Activated CD4-positive, alpha-beta T cell treated with anti-CD3 and anti-CD28 coated beads, Interleukin-2, amount 50 U/mL, for 1 hour (primary cell): ENCODE measurements at places on chromosomes 1 and 21.
A peak's percentile ranks its signal among the peaks of the same experiment; 100 is the strongest.

GRCh38 chr1:167454894-167455785 is 63.2 kb downstream of the CD247 start:
- DNase-seq: peak; percentile 79

- DNase-seq: no peak
Measured at GRCh38 chr1:10401281-10401680, 2.4 kb downstream of the PGD start.

DNA sequence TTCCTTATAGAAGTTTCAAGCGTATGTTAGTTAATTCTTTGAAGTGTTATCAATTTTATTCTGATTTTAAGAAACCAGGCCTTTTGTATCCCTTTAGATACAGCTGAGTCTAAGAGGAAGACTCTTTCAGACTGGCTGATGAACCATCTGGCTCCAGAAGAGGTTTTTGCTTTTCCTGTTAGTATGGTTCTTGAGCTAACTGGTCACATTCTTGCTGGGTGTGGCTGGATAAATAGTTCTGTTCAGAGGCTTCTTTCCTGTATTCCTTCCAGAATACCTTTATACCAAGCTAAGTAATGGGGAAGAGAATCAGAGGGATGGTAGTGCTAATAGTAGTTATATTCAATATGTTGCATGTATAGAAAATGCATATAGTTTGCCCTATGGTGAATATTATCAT is 12.4 kb downstream of the HS2ST1 start:
- DNase-seq: no peak

DNA sequence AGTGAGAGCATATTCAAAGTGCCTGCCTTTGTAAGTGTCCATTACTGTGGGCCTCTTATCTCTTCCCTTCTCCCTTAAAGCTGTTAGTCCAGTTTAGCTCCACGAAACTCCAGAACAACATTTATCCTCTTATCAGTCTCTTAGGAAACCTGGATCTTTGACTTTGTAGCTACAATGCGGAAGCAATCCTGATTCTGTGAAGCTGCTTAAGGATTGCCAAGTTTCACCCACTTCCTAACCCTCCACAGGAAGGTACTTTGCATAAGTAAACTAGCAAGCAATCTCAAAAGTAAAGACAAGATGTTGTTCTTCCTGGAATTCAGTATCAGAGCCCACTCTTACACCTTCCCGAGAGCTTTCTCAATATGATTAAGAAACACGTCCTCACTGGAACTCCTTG is 164.9 kb upstream of the USP25 start:
- DNase-seq: no peak

GRCh38 chr1:210001751-210002150 is 63.7 kb downstream of the SYT14 start:
- no peak for DNase-seq

DNA sequence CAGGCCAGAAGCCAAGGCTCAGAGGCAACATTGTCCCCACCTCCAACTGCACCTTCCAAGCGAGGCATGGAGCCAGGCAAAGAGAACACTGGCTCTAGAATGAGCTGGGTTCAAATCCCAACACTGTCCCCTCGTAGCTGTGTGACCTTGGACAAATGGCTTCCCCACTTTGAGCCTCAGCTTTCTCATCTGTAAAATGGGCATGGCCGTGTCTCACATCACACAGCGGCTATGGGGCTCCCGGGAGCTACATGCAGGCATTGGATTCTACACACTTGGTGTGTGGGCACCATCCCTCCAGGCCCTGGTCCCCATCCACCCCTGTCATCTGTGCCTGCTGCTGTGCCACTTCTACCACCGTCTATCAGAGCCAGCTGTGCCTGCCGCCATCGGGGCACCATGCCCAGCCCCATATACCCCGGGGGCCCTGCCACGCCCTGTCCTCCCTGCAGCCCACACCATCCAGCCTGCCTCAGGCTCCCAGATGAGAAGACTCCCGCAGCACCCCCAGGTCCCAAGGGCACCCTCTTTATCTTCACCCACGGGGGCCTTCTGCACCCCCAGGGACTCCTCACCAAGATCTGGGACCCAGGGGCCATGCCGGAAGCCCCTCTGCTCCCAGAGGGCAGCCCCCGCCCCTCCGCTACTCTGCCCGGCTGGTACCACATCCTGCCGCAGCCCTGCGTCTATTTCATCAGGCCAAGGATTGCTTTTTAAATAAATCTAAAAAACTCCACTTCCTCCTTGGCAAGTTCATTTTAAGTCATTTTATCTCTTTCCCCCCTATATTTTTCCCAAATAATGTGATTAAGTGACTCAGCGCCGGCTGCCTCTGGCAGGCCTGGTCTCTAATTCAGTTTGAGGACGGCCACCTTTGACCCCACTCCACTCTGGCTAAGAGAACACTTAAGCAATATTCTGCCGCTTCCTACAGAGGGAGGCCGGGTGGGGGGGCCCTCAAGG is 107.8 kb upstream of the TARDBP start:
- no peak for DNase-seq

- DNase-seq: no peak
Measured at GRCh38 chr1:14182856-14183255, 415.6 kb upstream of the KAZN start.

- DNase-seq: no peak
Measured at GRCh38 chr1:52602856-52603600, 857 bp downstream of the GPX7 start.

- no peak for DNase-seq
Measured at GRCh38 chr1:57377339-57378139, 46.3 kb downstream of the DAB1 start.

GRCh38 chr1:60277269-60277668 is 203.7 kb upstream of the C1orf87 start:
- no peak for DNase-seq

DNA sequence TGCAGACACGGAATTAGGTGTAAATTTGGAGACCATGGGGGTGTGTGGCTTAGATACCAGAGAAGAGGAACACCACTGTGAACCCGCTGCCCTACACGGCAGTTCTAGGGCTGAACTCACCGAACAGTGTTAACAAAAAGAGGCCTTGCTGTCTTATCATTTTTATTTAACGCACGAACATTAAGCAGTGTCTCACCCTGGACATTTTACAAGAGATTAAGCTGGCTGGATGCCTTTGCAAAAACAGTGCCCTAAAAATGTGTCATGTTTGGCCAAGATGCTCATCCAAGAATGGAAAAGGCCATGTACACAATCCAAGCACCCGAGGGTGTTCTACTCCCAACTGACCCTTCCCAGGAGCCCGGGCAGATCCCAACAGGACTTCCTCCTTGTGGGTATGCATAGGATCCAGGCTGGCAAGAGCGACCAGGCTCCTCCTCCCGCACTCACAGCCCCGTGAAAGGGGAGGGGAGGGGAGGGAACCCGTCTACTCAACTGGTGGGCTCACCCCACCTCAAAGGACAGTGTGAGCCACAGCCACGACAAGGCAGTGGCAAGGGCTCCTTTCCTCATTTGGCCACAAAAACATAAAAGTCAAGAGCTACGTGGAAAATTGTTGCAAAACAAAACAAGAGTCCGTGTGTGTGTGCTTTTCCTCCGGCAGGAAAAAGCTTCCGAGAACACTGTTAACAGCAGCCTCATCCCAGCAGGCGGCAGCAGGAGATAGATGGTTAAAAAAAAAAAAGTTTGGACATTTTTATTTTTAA is 20.3 kb downstream of the C2CD2 start:
- no peak for DNase-seq

DNA sequence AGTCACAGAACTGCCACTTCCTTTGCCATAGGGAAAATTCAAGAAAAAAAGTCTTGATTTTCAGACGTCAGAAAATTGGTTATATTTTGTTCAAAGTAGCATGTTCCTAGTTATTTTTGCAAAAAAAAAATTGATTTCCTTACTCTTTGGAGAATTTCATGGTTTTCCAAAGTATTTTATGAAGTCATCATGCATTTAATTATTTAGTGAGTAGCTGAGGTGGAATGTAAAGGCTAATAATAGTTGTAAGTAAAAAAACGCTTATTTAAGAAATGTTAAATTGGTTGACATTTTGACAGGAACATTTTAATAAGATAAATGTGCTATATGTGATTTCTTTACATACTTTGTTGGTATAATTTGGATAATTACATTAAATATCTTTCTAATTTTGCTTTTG is 20.8 kb downstream of the TSEN15 start:
- DNase-seq: no peak

DNA sequence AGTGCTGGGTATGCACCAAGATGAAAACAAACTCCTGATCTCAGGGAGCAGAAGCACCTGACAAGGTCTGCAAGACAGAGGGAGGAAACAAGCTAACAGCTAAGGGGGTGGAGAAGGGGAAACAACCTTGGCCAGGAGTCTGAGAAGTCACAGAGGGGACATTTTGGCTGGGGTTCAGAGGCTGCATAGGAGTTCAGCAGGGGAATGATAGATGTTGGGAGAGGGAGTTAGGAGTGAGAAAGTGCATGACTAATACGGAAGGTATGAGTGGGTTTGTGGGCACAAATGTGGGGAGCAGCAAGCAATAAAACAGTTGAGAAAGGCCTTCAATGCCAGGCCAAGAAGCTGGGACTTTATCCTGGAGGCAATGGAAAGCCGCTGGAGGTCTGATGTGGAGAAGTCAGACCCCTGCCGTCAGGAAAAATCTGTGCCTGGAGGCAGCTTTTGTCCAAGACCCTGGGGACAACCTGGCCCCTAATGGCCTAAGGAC is 16.4 kb downstream of the EPHA2 start:
- DNase-seq: no peak

DNA sequence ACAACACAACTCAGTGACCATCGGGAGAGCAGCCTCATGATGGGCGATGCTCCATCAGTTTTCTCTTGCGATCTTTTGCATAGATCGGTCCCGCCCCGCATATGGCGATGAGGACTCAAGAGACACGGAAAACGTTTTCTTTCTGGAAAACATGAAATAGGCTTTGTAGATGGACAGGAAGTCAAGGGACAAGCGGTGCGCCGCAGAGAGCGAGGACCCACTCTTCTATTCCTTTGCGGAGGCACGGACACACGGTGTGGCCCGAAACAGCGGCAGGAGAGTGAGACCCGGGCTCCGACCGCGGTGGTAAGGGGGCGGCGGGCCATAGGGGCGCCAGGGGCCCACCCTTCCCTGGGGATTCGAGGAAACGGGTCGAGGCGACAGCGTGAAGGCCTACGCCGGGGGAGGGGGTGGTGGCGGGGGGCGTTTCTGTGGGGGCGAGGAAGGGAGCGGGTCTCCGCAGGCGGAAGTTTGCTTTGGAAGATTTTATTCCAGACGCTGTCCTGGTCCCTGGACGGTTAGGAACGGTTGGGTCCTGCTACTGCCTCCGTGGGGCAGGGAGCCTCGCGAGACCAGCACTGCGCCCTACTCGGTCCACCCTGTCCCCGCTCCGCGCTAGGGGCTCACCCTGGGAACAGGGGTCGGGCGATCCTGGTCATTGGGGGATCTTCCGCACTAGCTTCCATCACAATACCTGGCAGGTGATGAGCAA is 796 bp upstream of the TDRKH start:
- no peak for DNase-seq

- no peak for DNase-seq
Measured at GRCh38 chr1:19356266-19356665, 44.1 kb downstream of the SLC66A1 start.

- DNase-seq: no peak
Measured at GRCh38 chr1:116537898-116538297, 32.9 kb downstream of the CD58 start.

DNA sequence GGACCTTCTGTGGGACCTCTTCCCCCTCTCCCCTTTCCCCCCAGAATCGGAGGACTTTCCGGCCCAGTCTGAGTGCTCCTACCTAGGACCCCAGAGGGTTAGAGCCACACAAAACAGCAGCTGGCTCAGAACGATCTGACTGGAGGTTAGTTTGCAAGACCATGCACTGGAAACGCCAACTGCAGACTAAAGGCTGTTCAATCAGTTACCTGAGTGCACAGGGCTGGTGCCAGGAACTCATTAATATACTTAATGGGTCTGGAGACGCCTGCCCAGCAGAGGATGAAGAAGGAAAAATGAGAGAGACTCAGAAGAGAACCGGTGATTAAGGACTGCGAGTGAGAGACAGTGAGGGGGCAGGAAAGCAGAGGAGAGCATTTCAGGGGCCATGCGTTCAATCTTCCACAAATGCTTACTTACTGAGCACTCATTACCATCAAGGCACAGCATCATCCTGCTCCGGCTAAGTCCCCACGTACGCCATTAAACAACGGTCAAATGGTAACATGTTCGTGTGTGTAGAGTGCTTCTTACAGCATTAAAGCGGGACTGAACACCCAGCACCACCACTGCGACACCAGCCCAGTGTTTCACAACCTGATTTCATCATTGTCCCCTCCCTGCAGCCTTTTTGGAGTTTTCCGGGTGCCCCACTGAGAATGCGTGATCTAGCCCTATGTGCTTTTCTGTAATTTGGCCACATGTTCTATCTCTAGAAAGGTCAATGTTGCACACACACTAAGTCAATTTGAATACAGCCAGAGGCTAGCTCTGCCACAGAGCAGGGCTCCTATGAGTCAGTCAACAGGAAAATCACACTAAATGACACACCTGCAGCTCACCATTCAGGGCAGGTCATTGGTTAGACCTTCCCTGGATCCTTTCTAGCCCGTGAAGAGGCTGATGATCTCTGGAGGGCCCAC is 7.6 kb downstream of the ENO1 start:
- DNase-seq: no peak

GRCh38 chr1:47235241-47235681 is 3.2 kb upstream of the TAL1 start:
- no peak for DNase-seq

DNA sequence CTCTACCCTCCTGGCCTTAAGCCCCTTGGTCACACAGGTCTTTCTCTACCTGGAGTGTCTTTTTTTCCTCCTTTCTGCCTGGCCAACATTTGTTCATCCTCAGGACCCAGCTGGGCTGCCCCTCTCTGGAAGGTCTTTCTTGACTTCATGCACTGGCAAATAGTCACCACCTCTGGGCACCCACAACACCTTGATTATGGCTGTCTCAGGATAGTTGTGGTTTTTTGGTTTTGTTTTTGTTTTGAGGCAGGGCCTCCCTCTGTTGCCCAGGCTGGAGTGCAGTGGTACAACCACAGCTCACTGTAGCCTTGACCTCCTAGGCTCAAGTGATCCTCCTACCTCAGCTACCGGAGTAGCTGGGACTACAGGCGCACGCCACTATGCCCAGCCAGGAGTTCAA is 10.8 kb downstream of the RPS6KA1 start:
- no peak for DNase-seq

DNA sequence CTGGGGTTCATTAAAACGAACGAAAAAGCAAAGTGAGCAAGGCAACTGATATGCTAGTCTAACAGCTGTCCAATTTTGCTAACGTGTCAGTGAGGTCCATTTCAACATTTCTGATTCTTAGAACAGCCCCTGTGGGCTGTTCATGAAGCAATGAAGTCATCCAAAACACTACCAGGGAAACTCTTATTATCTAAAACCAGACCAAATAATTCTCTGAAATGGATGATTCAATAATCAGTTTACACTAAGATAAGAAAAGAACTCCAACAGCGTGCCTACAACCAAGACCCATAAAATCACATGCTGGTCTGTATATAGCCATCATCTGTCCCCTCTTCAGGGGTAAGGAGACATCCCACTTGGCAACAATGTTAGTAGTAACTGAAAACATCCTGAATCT is 122.7 kb downstream of the TGFBR3 start:
- DNase-seq: no peak

DNA sequence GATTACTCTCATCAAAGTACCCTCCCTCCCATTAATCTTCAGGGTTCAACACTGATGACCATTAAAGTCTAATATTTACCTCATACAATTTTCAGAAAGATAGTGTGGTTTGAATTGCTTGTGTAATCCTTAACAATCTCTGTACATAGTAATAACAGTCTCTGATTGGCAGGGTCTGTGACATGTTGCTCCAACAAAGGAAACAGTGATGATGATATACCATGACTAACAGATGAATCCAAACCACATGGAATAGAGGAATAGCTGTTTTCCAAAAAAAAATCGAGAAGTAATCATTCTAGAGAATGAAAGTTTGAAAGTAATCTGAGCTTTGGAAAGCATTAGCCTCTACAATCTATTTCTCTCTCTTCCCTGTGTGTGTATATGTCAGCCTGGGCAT is 610.1 kb upstream of the NEGR1 start:
- DNase-seq: no peak
